ENCODE measurements at places on chromosomes 3 and 15.

- no peak for DNase-seq
Measured at GRCh38 chr3:118909763-118910162, 124.9 kb downstream of the IGSF11 start.

GRCh38 chr3:191631496-191631895 is 170.5 kb downstream of the PYDC2 start:
- no peak for DNase-seq

DNA sequence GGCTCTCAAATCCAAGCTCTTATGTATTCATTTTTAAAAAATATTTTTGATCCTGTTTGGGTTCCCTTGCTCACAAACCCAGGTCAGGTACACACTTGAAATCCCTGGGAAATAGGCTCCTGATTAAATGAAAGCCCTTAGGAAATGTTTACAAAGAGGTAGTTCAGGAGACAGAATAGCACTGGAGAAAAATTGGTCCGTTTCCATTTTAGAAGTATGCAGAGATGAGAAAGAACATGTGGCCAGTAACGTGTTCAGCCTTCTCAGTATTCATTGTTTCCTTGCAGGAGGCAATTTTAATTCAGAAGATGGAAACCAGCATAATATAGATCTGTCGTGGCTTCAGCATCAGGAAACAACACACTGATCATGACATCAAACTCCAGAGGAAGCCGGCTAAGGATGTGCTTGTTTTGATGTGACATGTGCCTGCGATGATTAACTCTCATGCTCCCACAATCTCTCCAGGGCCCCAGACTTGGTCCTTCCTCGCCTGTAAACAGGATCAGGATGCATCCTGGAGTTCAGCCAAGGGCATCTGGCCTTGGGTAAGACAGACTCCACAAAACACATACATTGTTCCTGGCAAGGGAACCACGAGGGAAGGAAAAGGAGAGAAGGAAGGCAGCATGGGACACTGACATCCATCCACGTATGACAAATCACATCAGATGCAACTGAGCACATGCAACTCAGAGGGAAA is 350.5 kb upstream of the THBS1 start:
- DNase-seq: peak; percentile 13

DNA sequence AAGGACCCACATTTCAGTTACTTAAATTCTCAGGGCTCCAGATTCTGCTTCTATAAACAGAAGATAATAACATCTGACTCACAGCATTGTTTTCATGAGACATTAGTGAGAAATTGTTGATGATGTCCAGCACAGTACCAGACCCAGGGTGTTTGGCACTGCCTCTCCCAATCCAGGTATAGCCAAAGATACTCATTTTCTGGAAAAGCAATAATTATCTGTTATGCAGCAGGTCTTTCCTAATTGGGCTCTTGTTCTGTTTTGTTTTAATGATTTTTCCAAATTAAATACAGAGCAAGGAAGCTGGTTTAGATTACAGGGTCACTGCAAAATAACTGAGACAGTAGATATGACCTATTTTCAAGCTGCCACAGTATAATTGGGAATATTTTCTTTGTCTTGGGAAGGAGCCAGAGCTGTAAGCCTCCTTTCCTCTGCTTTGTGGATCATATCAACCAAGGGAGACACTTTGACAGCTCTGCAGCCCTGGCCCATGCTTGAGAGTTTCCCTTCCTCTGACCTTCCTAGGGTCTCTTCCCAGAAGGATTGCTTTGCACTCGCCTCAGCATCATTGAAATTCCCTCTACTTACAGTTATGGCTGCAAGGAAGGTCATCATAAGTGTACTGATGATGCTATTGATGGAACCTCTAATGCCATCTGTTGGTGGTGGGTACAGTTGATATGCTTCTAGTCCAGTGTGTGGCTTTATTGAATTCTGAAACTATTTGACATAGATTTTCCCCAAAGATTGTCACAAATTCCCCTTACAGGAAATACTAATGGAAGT is 522.4 kb upstream of the ADAMTS9 start:
- no peak for DNase-seq

GRCh38 chr15:55398243-55398642 is 9.9 kb downstream of the CCPG1 start:
- DNase-seq: no peak

GRCh38 chr3:51063053-51063452 is 322.0 kb upstream of the MANF start:
- peak; percentile 82 for DNase-seq

- no peak for DNase-seq
Measured at GRCh38 chr15:60079210-60079609, 75.1 kb downstream of the FOXB1 start.

- DNase-seq: no peak
Measured at GRCh38 chr3:110504401-110504800, 567.2 kb upstream of the NECTIN3 start.

DNA sequence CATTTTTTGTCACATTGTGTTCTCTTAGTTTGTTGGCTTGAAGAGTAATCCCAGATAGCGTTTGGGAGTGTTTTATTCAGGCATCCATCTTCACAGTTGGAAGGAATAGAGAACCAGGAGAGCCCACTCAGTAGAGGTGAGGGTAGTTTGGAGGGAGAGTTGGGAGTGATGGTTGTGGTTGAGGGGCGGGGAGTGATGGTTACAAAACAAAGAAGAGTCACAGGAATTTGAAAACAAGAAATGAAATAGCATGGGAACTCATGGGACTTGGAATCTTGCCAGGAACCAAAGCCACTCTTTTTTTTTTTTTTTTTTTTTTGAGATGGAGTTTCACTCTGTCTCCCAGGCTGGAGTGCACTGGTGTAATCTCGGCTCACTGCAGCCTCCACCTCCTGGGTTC is 36.3 kb downstream of the DUT start:
- DNase-seq: no peak

DNA sequence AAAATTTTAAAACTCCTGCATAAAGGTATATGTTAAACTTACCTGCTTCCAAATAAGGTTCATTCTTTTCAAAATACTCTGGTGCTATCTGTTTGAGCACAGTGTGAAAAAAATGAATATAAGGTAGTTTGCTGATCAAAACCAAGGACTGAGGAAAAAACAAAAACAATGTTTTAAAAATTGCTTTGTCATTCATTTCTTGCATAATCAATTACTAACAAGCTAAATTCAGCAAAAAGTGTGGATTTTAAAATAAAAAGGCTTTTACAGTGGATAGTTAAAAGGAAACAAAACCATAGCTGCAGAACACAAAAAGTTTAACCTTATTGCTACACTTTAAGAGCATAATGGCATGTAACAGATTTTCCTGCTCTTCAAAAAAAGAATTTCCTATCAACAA is 31.5 kb downstream of the DENND6A start:
- no peak for DNase-seq

DNA sequence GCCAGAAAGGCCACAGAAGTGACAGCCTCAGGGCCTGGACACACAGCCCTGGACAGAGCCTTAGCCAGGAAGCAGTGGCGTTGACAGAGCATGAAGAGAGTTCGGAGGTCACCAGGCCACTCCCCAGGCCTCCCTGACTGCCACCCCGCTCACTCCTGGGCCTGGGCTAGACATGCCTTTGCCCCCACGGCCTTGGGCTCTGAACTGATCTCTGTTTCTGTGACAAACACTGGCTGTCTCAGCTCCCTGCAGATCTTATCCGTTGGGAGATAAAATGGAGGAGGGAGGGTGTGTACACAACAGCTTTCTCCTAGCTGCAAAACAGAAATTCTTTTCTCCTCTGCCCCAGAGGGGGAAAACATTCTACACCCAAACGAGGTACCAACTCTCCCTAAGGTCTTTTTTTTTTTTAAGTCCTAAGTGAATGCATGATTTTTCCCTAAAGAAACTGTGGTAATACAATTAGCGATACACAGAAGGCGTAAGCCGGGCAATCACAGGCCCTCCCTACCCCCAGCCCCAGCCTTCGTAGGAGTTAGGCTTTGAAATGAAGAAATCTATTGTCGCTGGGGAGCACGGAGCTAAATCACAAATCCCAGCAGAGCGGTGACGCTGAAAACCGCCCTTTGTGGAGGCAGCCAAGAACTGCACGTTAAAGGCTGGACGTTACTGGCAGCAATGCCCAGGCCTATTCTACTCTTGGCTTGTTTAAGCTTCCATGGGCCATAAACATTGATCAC is 45.0 kb downstream of the SRGAP3 start:
- no peak for DNase-seq

DNA sequence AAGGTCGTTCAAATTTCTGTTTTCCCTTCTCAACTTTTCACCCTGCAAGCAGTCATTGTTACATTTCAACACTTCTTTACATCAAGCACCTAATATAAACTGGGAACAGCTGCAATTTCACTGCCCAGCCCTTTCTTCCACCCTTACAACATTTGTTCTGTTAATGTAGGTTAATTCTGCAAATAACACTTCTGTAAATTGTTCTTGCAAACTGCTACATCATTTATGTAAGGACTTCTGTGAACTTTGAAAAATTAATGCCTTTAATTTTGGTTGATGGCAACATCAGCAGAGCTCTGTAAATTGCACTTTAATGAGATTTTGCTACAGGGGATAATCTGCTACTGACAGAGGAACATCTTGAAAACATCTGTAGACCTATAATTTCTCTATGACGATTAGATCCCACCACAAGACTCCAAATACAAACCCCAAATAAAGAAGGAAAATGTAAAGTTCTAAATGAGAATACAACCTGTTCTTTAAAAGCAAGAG is 93.5 kb downstream of the ZIC4 start:
- no peak for DNase-seq

DNA sequence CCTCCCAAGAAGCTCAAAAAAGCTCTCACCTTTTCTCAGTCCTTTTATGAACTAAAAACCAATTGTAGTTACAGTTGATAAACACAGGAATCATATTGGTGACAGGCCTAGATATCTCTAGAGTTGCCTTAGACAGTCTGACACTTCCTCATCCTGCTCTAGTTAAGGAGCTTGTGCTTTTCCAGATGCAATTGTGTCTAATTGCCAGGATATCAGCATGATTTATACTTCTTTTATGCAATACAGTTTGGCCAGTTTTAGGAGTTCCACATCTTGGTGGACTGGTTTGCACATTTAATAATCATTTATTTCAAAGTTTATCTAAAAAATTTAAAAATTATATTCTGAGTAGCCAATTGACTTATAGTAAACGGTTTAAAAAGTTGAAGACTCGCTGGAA is 95.7 kb downstream of the DUT start:
- no peak for DNase-seq

DNA sequence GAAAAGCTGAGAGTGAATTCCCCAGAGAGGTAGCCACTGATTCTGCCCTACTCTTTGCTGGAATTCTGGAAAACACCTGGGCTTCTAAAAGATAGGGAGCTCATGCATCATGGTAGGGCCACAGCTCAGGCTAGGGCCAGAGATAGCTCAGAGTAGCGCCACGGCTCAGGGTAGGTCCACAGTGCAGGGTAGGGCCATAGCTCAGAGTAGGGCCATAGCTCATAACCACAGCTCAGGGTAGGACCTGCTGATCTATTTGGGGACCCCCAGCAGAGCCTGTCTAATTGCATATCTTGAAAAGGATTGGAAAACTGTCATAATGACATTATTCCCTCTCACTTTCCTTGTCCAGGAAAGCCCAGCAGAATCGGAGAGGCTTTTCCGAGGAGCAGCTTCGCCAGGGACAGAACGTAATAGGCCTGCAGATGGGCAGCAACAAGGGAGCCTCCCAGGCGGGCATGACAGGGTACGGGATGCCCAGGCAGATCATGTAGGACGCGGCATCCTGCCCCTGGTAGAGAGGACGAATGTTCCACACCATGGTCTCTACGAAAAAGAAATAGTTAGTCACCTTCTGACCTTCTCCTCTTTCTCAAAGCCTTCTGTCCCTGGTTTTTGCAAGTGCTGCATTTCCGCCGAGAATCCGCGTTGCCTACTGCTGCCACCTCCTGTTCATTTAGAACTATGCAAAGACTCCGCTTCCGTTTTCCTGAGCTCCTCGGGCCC is 14.5 kb downstream of the TAGLN3 start:
- DNase-seq: no peak

DNA sequence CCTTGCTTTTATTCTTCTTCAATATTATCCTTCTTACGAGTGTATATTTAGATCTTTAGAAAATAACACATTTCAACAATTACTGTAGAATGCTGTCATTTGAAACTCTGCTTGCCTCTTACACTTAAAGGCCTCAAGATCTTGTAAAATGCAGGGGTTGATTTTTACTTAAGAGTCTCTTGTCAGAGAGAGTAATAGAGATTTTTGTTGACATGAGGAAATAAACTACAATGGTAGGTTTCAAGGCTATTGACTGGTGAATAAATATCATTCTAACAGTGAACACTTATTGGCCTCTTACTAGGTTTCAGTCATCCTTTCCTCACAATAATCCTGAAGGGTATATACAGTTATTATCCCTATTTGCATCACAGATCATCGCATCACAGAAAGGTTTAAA is 344.6 kb downstream of the GBE1 start:
- DNase-seq: no peak
